ENCODE measurements at places on chromosomes 4 and X.
A peak's percentile ranks its signal among the peaks of the same experiment; 100 is the strongest.

GRCh38 chr4:163548481-163549243 lies 54.2 kb downstream of the TMA16 start:
- DNase-seq = peak; percentile 9

DNA sequence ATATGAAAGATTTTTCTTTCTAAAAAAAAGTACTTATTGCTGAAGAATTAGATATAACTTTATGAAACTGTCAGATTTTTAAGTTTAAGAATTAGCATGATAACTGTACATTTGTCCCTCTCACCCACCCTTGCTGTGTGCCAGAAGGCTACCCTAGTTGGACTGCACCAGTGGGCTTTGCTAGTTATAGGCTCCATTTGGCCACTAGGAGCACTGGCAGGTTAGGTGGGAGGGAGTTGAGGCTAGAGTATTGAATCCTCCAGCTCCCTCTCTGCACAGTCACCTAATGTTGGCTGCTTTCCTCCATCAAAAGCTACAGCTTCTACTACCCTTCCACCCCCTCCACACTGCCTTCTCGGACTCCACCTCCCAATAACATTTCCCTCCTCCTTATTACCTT lies 84.2 kb downstream of the TASL start:
- no peak for DNase-seq

DNA sequence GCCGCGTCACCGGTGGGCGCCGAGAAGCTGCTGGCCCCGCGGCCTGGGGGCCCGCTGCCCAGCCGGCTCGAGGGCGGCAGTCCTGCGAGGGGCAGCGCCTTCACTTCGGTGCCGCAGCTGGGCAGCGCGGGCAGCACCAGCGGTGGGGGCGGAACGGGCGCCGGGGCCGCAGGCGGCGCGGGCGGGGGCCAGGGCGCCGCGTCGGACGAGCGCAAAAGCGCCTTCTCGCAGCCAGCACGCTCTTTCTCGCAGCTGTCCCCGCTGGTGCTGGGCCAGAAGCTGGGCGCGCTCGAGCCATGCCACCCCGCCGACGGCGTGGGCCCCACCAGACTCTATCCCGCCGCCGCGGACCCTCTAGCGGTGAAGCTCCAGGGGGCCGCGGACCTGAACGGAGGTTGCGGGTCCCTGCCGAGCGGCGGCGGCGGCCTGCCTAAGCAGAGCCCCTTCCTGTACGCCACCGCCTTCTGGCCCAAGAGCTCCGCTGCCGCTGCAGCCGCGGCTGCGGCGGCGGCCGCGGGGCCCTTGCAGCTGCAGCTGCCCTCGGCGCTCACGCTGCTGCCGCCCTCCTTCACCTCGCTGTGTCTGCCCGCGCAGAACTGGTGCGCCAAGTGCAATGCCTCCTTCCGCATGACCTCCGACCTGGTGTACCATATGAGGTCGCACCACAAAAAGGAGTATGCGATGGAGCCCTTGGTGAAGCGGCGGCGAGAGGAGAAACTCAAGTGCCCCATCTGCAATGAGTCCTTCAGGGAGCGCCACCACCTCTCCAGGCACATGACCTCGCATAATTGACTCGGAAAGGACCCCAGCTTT lies 5.6 kb downstream of the PRDM8 start:
- DNase-seq = peak; percentile 71

DNA sequence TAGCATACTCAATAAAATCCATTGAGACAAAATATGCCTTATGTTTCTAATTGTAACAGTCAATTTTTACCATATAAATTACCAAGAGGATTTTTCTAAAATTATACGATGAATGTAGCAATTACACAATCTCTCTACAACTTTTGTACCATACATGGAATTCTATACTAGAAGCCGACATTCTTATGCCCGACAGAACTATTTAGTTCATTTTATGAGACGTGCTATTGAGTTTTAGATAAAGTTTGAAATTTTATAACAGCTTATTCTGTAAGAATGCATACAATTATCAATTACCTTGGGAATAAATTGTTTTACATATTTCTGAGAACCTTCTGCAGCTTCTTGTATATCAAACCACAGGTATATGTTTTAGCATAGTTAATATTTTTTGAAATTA lies 431.2 kb downstream of the DMD start:
- DNase-seq = no peak

DNA sequence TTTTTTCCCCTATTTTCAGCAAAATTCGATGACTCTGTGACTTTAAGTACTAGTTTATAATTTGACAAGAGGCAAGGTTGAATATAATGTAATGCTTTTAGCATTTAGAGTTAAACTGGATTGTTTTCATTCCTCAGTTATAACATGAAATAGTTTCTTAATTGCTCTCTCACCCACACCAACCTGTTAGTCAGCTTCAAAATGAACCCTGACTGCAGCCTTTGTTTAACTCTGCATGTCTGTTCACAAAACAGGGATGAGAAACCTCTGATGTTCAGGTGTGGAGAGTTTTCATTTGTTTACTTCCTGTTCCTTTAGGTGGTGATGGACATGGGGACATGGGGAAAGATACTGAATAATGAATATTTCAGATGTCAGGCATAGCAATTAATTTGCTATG lies 49.9 kb upstream of the MND1 start:
- no peak for DNase-seq

DNA sequence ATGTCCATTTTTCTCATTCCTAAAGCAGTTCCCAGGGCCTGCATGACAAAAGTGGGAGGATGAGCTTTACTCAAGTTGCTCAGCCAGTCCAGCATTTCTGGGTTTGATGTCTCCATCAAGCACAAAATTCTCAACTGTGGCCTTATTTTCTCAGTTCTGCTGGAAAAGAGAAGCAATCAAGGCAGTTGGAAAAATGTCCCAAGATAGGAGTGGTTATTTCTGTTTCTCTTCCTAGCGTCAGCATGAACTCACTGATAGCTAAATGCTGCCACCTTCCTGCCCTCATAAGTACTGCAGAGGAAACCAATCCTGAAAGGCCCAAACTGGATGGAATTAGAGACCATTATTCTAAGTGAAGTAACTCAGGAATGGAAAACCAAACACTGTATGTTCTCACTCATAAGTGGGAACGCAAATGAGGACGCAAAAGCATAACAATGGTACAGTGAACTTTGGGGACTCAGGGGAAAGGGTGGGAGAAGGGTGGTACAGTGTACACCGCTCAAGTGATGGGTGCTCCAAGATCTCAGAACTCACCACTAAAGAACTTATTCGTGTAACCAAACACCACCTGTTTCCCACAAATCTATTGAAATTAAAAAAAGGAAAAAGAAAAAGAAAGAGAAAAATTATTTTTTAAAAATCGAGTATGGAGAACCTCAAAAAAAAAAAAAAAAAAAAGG lies 29.6 kb downstream of the ADH7 start:
- DNase-seq = peak; percentile 69

DNA sequence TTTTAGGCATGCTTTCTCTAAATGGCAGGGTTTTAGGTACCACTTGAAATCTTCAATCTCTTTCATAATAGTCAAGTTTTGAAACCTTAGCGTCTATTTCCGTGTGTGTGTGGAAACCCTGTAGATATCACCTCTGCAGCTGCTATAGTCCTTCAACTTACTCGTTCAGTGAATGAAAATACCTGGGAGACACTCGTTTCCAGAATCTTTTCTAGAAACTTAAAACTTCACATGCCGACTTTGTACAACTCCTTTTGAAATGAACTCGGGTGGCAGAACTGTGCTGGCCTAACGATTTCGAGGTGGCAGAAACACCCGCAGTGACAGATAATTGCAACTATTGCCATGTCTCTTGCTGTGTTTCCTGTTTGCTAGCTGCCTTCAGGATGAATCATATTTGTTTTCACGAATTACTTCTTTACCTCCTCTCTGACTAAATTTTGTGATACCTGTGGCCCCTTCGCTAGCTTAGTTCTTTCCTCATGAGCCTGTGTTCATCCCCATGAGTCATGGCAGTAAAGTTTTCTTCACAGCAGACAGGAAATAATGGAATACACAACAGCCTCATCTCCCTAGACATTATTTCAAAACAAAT lies 104.7 kb upstream of the SMIM10 start:
- no peak for DNase-seq

GRCh38 chrX:102651242-102652011 lies at the start of gene GPRASP1:
TSS of gene GPRASP1 (plus strand) at chrX:102651483. CDS start at chrX:102653914, 2,431 bp downstream.
- peak; percentile 44 for DNase-seq

DNA sequence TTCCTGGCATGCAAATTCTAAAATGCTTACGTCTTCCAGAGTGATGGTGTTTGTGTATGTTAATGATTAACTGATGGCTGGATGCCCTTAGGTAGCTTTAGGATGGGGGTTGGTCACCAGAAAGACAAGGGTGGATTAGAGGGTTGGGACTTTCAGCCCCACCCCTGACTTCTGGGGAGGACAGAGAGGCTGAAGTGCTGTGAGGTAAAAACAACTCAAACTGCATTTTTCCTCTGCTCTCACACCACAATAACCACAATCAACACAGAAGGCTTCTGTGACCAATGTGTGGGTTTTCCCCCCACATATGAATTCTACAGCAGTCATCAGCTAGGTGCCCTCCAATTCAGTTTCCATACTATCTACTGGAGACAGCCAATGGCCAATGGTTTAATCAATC lies 18.7 kb upstream of the DDIT4L start:
- peak; percentile 36 for DNase-seq

DNA sequence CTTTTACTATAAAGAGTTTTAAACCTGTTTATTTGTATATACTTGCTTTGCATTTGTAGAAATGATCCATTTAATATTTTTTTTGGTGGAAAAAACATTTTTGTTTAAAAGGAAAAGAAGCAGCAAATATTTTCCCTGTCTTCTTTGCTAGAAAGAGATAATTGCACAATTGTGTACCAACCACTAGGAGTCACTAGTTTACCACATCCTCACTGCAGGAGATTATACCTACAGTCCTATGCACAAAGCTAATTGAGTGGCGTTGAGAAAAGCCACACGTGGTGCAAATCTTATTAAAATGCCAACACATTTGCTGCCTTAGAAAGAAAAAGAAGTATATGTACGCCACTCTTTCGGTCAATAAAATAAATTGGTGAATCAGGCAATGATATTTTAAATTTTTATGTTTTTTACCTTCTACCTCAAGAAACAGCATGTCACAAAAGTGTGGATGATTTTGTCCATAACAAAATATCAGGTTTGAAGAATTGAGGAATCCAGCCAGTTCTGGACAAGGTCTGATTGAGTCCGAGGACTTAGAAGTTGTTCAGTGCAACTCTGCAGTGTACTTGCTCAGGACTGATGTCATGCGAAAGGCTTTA lies 102.9 kb downstream of the GRXCR1 start:
- DNase-seq = no peak

DNA sequence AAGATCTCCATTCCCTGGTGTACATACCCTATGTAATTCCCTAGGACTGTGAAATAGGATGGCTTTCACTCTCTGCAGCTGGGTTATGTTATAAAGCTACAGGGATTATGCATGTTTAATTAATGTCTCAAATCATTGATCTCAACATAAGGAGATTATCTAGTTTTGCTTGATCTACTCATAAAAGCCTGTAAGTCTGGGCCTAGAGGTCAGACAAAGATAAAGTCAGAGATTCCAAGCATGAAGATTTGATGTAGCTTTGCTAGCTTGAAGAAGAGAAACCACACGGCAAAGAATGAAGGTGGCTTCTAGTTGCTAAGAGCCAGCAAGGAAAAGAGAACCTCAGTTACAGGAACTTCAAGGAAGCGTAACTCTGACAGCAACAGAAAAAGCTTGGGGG lies 456.9 kb downstream of the CCSER1 start:
- no peak for DNase-seq

DNA sequence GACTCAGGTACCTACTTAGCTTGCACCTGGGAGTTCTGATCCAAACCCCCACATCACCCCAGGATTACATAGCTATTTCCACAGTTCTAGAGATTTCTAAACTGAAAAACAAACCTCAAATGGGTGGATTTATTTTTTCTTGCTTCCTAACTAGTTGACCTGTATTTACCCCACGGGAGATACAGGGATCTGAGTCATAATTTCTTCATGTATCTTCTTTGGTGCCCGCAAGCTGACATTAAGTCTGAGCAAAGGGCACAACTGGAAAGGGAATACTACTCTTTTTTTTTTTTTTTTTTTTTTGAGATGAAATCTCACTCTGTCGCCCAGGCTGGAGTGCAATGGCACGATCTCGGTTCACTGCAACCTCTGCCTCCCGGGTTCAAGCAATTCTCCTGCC lies 10.0 kb upstream of the ELOVL6 start:
- DNase-seq = no peak

DNA sequence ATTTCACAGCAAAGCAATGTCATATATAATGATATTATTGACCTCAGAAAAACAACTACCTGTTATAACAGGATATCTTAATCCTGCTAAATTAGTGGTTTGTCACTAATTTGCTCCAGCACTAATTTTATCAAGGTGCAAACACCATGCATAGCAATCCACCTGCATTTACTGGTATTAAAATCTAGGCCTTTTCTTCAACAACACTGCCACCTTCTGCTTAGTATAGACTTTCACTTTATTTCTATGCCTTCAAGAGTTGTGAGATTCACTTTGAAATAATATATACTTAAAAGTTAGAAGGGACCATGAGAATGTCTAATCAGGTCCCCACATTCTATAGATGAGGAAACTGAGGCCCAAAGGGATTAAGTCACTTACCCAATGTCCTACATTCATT lies 82.1 kb upstream of the IQCM start:
- DNase-seq = no peak

GRCh38 chr4:145769450-145770037 lies 89.6 kb downstream of the C4orf51 start:
- DNase-seq = no peak

- DNase-seq = no peak
Measured at GRCh38 chrX:136030303-136031191, 45.3 kb downstream of the SLC9A6 start.

DNA sequence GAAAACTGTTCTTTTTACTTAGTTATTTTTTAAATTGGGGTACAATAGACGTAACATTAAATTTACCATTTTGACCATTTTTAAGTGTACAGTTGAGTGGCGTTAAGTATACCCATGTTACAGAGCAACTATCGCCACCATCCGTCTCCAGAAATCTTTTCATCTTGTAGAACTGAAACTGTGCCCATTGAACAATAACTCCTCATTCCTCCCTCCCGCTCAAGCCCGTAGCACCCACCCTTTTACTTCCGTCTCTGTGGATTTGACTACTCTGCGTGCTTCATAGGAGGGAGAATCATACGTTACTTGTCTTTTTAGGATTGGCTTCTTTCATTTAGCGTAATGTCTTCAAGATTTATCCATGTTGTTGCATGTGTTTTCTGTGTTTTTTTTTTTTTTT lies 55.3 kb downstream of the TMEM131L start:
- peak; percentile 44 for DNase-seq
